ENCODE measurements at places on chromosomes 2 and 18. TPM values are rescaled to one million over a fixed set of nuclear protein-coding genes. Genes with fewer than 3 reads are reported as not detected.

ANKRD62 gene
- total RNA-seq, result not detected

HOXD13 gene
- total RNA-seq, result not detected

CPSF3 gene
- 28.8 TPM for total RNA-seq

OR6B2 gene
- not detected for total RNA-seq

MERTK gene
- 0.69 TPM for total RNA-seq

SERPINB3 gene
- total RNA-seq, result not detected

DNA sequence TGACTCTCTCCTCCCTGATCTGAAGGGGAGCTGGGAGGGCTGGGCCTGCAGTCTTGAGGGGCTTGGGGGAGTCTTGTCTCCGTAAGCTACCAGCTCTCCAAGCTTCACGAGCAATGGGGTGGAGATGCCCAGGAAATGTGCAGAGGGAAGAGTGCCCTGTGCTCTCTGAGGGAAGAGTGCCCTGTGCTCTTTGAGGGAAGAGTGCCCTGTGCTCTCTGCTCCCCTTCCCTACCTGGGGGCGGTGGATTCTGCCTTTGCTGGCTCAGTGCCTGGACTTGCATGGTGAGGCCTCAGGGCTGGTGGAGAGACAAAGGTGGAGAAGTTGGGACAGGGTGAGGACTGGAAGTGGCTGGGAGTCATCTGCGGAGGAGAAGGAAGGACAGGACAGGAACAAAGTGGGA lies 72.7 kb downstream of the TWIST2 start:
- no peaks in the 10 kb centered on the region for H3K4me1 ChIP-seq
- H3K27me3 ChIP-seq, result peaks cover 34% of the 10 kb centered on the region
- DNase-seq, result no peak
- no peaks in the 10 kb centered on the region for H3K36me3 ChIP-seq
- H3K27ac ChIP-seq, result no peak overlapping the region

DNA sequence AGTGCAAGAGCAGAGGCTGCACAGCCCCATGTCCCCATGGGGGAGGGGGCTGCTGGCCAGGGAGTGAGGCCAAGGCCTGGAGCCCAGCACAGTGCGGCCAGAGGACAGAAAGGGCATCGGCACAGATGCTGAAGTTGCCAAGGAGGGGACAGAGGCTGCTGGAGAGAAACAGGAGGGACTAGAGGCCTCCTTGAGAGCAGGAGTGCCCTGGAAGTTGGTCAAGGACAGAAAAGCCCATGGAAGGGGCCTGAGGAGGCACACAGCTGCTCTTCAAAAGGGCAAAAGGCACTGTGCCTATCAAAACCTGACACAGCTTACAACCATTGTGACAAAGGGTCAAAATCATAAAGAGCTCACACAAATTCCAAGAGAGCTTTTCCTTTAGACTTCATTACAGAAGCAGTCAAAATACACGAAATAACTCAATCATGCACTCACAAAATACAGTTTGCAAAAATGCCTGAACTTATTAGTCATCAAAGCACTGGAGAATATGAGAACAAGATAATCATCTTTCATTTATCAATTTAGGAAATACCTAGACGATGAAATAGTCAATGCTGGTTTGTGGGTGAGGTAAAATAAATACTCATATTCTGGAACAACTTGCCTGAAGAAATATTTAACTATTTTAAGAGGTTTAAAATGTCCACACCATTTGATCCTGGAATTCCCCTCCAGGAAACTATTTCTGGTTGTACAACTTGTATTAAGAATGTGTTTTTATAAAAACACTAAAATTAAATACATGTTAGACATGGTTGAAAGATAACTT lies 79.6 kb downstream of the USP40 start:
- H3K27ac ChIP-seq, result no peak overlapping the region
- no peak for DNase-seq
- H3K4me1 ChIP-seq, result peaks cover 3% of the 10 kb centered on the region
- no peaks in the 10 kb centered on the region for H3K36me3 ChIP-seq

- no peak overlapping the region for H3K4me3 ChIP-seq
- no peaks in the 10 kb centered on the region for H3K36me3 ChIP-seq
- H3K27ac ChIP-seq, result no peak overlapping the region
- H3K4me1 ChIP-seq, result no peaks in the 10 kb centered on the region
- H3K27me3 ChIP-seq, result peaks cover 15% of the 10 kb centered on the region
These were observed 97.4 kb upstream of the DNAJC10 start for GRCh38 chr2:182618672-182619079.

DNA sequence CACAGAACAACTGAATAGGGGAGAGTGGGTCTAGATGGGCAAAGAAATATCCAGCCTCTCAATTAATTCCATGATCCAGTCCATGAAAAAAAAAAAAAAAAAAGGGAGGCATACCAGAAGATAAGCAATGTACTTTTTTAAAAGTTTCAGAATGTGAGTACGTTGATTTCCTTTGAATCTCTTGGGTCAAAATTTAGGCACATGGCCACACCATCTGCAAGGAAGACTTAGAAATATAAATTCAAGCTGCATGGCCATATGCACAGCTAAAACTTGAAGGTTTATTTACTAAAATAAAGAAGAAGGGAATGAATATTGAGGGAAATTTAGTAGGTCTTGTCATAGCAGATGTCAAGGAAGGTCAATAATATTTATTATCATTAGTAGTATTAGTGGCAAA lies 286.5 kb upstream of the CDH7 start:
- no peak overlapping the region for H3K27ac ChIP-seq
- no peaks in the 10 kb centered on the region for H3K27me3 ChIP-seq
- no peaks in the 10 kb centered on the region for H3K4me1 ChIP-seq

- H3K27ac ChIP-seq, result no peak overlapping the region
- H3K36me3 ChIP-seq, result no peaks in the 10 kb centered on the region
- H3K4me3 ChIP-seq, result no peak overlapping the region
- H3K27me3 ChIP-seq, result no peaks in the 10 kb centered on the region
- DNase-seq, result no peak
These were observed 16.0 kb downstream of the LRRTM1 start for GRCh38 chr2:80288576-80288975.

DNA sequence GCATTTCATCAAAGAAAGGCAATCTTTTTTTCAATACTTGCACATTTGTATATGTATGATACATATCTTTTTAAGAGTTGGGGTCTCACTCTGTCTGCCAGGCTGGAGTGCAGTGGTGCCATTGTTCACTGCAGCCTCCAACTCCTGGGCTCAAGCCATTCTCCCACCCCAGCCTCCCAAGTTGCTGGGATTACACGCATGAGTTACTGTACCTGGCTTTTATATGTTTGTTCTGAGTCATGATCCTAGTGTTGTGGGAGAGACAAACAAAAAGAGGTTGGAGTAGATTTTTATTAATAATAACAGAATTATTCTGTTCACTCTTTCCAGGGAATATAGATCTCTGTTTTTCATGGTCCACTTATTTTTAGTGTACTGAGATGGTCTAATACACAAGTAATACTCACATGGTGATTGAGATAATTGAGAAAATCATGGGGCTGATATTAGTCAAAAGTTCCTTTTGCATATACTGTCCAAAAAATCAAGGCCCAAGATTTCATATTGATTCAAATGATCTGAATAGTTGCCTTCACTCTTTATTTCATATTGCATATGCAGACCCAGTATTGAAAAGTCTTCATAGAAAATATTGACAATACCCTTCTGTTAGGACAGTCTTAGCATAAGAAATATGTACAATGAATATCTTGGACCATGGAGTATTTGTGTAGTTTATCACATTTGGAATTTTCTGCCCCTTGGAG lies 138.3 kb downstream of the FMNL2 start:
- H3K36me3 ChIP-seq, result no peaks in the 10 kb centered on the region
- H3K27me3 ChIP-seq, result no peaks in the 10 kb centered on the region
- no peak overlapping the region for H3K4me3 ChIP-seq
- no peak overlapping the region for H3K27ac ChIP-seq
- no peak for DNase-seq

GRCh38 chr2:102065675-102066252 lies 74.0 kb downstream of the IL1R2 start:
- H3K36me3 ChIP-seq, result peaks cover 8% of the 10 kb centered on the region
- no peak overlapping the region for H3K4me3 ChIP-seq
- H3K4me1 ChIP-seq, result peaks cover 4% of the 10 kb centered on the region
- no peak for DNase-seq
- H3K27me3 ChIP-seq, result peaks cover 1% of the 10 kb centered on the region

- H3K36me3 ChIP-seq, result peaks cover 10% of the 10 kb centered on the region
- H3K27ac ChIP-seq, result peak overlapping the region; percentile 49
- H3K27me3 ChIP-seq, result no peaks in the 10 kb centered on the region
- peaks cover 7% of the 10 kb centered on the region for H3K4me1 ChIP-seq
These were observed 42.0 kb downstream of the ITGA4 start for GRCh38 chr2:181499231-181499630.

DNA sequence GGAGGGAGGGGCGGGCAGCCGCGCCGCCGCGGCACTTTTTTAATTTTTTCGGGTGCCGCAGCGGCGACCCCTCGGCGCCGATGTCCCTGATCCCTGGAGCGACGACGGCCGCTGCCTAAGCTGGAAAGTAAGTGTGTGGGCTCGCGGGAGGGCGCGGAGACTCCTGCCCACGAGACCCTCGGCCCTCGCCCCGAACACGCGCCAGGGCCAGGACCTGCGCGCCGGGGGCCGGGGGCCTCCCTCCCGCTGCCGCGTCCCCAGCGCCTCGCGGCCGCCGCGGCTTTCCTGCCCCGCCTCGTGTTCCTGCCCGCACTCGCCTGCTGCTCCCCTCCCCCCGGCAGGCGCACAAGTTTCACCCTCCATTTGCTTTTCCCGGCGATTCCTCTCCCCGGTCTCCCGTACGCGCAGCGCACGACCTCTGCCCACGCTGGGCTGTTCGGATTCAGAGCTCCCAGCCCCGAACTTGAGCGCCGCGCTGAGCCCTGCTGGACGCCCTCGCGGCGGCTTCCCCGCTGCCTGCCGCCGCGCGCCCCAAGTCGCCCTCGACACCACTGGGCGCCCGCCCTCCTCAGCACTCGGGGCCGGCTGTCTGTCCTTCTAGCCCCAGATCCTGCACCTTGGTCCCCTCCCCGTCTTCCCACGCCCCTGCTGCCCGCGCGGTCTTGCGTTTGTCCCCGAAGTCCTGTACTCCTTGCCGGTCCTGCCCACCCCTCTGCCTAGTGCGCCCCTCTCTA lies 507 bp downstream of the PKP4 start:
- peaks cover 11% of the 10 kb centered on the region for H3K4me1 ChIP-seq
- peak; percentile 46 for DNase-seq
- H3K4me3 ChIP-seq, result peak overlapping the region; percentile 91
- H3K36me3 ChIP-seq, result no peaks in the 10 kb centered on the region

GRCh38 chr18:77141401-77142118 lies 9.0 kb upstream of the MBP start:
- H3K27me3 ChIP-seq, result no peaks in the 10 kb centered on the region
- H3K4me1 ChIP-seq, result peaks cover 28% of the 10 kb centered on the region
- no peak overlapping the region for H3K4me3 ChIP-seq

- no peak for DNase-seq
- H3K27me3 ChIP-seq, result no peaks in the 10 kb centered on the region
- peaks cover 2% of the 10 kb centered on the region for H3K4me1 ChIP-seq
- no peak overlapping the region for H3K4me3 ChIP-seq
- no peak overlapping the region for H3K27ac ChIP-seq
- H3K36me3 ChIP-seq, result no peaks in the 10 kb centered on the region
These were observed 652.9 kb upstream of the ID2 start for GRCh38 chr2:8028981-8029380.

- H3K4me1 ChIP-seq, result no peaks in the 10 kb centered on the region
- H3K36me3 ChIP-seq, result peaks cover 5% of the 10 kb centered on the region
- H3K27me3 ChIP-seq, result peaks cover 2% of the 10 kb centered on the region
- H3K27ac ChIP-seq, result no peak overlapping the region
- no peak overlapping the region for H3K4me3 ChIP-seq
- DNase-seq, result no peak
These were observed 197.0 kb downstream of the MYT1L start for GRCh38 chr2:2134037-2134436.

DNA sequence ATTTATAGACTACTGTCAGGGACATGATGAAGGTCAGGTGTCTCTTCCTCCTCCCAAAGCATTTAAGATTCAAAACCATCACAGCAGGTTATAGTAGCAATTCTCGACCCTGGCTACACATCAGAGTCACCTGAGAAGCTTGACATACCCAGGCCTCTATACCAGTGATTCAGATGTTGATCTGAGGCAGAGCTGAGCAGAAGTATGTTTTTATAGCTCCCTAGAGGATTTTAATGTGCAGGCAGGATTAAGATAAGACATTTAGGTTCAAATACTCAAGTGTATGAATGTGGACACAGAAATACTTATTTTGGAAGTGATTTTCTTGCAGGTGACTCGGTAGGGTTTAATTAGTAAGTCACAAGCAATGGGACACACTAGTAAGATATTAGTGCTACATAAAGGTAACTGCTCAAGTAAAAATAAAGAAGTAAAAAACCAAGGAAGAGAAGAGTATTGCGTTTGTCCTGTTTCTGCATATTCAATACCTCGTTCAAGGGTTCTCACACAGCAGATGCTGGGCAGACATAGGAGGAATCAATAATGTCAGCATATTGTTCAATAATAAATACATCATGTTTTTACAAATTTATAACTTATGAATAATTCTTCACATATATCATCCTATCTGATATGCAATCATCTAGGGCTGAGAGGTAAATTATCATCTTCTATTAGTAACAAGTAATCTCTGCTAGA lies 7.0 kb downstream of the GCFC2 start:
- H3K4me3 ChIP-seq, result no peak overlapping the region
- H3K27ac ChIP-seq, result no peak overlapping the region
- no peak for DNase-seq

DNA sequence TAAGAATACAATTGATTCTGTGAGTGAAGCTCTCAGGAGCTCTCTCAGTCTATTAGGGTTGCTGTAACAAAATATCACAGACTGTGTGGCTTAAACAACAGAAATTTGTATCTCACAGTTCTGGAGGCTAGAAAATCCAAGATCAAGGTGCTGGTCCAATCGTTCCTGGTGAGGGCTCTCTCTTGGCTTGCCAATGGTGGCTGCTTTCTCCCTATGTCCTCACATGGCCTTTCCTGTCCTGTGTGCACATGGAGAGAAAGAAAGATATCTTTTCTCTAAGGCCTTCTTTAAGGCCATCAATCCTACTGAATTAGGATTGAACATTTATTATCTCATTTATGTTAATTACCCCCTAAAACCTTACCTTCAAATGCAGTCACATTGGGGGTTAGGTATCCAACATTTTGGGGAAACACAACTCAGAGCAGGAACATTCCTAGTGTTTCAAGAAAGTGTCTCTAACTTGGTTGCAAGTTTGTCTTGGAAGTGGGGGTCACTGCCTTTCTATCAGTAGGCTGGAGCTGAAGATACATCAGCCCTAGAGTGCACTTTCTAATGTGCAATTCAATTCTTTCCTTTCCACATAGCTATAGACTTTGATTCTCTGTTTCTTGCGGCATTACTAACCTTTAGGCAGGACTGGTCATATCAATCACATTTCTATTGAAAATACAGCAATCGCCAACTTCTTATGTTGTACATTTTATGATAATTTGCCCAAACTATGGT lies 24.8 kb downstream of the TFPI start:
- no peaks in the 10 kb centered on the region for H3K4me1 ChIP-seq
- no peak for DNase-seq
- H3K27me3 ChIP-seq, result peaks cover 7% of the 10 kb centered on the region
- H3K36me3 ChIP-seq, result no peaks in the 10 kb centered on the region
- H3K27ac ChIP-seq, result no peak overlapping the region
- H3K4me3 ChIP-seq, result no peak overlapping the region
